ENCODE measurements at places on chromosomes 12 and 14.
A peak's percentile ranks its signal among the peaks of the same experiment; 100 is the strongest.

DNA sequence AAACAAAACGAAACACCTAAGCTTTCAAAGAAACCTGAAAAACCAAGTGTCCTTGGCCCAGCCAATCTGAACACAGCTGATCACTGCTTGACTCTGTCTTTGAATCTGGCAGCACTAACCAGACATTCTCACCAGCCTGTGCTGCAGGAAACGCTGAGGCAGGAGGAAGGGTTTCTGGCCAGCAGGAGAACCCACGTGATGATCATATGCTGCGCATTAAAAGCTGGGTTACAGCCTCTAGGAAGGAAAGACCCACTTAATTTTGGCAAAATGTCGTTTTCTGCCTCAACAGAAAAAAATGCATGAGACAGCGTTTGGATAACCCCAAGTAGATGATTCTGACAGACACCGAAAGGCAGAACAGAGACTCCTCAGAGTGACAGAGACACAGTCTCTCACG lies 9.8 kb downstream of the APPL2 start:
- no peak for DNase-seq

- no peak for DNase-seq
Observed at GRCh38 chr14:35262436-35262835, 29.7 kb upstream of the PSMA6 start.

DNA sequence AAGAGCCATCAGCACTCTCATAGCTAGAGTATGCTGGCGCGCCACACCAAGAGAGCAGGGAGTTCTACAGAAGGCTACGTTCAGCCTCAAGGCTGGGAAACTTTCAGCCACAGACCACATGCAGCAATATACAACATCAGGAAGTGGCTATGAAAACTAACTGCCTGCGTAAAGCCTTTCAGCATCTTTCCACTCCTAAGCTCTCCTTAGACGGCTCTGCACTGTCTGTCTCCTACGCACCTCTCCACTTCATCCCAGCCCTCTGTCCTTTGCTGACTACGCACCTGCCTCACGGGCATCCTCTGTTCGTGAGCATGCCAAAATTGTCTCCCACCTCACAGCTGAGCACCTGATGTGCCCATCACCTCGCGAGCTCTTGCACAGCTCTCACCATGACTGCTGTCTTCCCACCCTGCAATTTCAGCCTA lies 9.7 kb downstream of the MPHOSPH9 start:
- no peak for DNase-seq

GRCh38 chr14:23076785-23077408 lies 18.0 kb downstream of the ACIN1 start:
- DNase-seq: no peak

DNA sequence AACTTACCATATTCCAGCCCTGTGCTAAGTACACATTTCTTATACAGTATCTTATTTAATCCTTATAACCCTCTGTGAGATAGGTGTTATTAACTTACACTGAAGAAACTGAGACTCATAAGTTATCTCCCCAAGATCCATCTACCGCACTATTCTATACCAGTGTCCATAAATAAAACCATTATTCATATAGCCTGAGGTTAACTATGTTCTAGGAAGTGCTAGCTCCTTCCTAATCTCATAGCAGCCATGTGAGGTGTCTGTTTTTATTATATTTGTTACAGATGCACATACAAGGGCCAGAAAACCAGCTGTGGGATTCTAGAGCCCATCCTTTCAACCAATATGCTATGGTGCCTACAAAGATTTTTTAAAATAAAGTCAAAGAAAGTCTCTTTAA lies 100.3 kb upstream of the RAP1B start:
- DNase-seq: no peak

- no peak for DNase-seq
Observed at GRCh38 chr12:102481705-102482425, 1.5 kb upstream of the IGF1 start.

DNA sequence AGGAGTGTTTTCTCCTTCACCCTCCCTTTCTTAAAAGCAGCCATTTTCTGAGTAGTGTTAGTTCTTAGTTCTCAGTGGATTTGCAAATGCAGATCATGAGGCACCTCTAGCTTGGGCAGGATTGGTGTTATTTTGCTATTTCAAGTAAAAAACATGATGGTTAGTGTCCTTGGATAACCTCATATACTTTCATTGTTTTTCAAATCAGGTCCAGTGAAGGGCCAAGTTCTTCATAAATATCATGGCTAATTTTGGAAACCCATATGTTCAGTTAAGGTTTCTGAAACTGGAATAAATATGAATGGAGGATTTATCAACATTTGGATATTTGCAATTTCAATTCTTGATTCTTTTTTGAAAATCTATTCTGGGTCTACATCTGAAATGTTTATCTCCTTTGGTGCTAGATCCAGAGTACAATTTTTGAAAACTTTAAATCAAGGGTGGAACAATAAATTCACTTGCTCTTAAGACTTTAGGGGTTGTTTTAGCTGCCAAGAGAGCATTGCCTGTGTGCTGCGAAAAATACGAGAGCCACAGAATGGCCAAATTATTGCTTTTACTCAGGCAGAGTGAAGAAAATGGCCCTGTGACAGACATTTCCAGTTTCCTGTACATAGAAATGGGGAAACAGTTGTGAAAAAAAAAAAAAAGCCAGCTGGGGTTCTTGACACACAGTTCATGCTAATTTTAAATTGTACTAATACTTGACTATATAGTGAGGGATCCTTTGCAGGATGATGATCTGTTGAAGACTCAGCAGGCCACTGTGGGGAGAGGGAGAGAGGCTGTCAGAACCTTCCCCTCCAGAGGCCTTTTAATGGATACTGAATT lies 104.6 kb downstream of the BICD1 start:
- DNase-seq: no peak

- peak; percentile 45 for DNase-seq
Observed at GRCh38 chr14:105474483-105475268, at the start of gene CRIP2. CRIP2 (plus strand) TSS chr14:105474821; CDS start chr14:105474863, 42 bp downstream.

GRCh38 chr12:66132408-66132807 lies 1.9 kb upstream of the LLPH start:
- no peak for DNase-seq

DNA sequence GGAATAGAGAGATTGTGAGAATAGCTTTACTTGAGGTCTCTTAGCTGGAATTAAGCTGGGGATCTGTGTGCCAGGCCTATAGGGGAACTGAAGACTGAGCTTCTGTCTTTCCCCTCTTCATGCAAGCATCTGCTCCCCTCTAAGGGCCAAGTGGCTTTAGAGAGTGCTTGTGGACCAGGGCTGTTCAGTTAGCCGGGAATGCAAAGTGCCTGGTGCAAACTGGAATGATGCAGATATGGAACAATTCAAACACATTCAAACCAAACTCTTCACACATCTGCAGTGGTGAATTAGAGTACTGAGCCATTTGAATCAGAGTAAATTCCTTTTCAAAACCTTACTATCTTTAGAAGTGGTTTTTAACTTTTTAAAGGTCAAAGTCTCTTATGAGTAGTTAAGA lies 99.0 kb downstream of the LIN7A start:
- no peak for DNase-seq

GRCh38 chr14:65258391-65258790 lies 154.1 kb upstream of the FUT8 start:
- DNase-seq: no peak

DNA sequence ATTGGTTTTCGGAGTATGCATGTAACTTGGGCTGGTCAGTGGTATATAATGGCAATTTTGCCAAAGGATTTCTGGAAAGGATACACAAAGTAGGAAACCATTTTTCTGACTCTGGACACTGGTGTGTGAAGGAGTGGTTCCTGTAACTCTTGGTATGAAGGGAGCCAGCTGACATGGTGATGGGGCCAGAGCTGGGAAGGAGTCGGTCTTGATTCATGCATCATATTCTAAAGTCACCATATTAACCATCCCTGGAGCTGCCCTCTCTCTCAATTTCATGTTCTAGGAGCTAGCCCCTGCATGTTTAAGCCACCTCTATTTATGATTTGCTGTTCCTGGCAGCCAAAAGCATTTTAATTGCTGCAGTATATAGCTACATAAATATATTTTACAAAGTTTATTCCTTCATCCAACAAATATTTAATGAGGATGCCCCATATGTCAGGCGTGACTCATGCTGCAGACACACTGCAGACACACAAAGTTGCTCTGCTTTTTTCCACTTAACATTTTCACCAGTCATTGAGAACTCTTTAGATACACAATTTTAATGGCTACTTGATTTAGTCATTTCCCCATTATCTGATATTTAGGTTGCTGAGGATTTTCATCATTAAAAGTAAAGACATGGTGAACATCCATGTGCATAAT lies 78.7 kb upstream of the PSMC1 start:
- DNase-seq: no peak

DNA sequence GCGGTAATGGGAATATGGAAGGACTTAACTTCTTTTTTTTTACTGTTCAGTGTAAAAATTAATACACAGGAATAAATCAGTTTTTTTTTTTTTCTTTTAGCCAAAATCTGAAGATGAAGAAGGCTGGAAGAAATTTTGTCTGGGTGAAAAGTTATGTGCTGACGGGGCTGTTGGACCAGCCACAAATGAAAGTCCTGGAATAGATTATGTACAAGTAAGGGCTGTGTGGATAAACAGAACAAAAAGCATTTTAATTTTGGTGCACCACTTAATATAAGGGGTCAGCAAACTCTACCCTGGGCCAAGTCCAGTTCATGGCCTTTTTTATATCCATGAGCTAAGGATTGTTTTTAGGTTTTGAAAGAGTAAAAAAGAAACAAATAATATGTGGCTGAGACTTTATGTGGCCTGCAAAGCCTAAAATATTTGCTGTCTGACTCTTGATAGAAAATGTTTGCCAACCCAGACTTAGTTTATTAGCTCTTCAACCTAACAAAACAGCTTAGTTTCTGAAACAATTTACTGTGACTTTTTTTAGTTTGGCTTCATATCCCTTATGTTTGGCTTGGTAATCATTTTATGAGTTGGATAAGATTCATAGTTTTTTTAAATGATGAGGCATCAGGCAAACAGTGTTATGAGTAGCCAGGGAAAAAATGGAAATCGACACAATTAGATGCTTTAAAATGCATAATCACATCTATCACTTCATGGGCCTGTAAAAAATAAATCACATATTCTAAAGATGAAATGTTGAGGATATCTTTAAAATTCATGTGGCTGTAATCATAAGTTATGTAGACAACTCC lies 8.4 kb downstream of the GEMIN2 start:
- DNase-seq: no peak

DNA sequence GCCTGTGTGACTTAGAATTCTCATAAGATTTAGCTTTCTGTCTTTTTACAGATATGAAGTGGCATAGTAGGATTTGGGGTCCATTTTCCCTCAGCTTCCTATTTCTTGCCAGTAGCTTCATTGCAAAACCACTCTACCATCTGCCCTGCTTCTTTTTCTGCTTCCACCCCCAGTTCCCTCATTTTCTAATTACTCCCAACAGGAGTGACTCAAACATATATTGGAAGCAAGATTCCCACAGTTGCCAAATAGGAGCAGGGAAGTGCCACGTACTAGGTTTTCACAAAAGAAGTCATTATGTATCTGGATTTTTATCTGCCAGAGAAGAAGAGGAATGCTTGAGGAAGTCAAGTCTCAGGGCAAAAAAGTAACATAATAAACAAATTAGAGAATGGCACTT lies 64.1 kb downstream of the ANO4 start:
- no peak for DNase-seq

DNA sequence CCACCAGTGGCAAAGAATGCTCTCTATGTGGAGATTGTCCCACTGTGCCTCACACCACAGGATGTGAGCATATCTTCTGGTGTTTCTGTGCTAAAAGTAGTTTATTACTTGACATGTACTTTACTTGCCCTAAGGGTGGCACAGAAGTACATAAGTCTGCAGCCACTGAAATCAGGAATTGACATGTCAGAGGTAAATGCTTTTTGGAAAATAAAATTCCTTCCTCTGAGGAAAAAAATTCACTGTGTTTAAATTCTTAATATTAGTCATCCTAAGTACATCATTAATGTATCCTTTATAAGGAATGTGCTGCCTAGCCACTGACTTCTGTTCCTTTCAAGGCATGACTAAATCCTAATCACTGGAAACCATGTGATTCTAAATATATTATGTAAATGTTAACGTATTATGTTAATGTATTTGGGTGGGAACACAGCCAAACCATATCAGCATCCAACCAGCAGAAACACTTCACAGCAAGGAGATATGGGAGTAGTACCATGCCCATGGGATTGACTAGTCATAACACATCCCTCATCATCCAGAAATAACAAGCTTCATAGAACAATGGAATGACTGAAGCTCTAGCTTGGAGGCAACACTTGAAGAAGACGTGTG lies 239.7 kb upstream of the PPFIA2 start:
- DNase-seq: no peak
